Esophagus muscularis mucosa (tissue), 4 donors: ENCODE measurements at places on chromosomes 3 and 15.
A peak's percentile ranks its signal among the peaks of the same experiment; 100 is the strongest.

DNA sequence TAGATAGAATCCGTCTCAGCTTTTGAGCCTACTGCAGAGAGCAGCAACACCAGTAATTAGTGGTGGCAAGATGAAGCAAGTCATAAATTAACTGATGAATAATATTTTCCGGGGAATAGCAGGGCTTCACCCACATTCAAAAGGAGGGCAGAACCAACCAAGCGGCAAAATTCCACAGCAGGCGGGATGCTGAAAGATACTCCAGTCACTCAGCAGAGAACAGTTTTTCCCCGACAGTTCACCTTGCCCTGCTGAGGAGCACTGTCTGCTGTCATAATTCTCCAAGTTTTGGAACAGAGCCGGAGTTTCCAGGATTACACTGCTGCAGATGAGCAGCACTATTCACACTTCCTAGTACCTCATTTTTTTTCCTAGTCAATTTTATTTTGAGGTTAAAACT is 274.7 kb downstream of the CD47 start:
- no peak for DNase-seq

GRCh38 chr15:79172032-79172481 is 81.5 kb upstream of the RASGRF1 start:
- DNase-seq: no peak

DNA sequence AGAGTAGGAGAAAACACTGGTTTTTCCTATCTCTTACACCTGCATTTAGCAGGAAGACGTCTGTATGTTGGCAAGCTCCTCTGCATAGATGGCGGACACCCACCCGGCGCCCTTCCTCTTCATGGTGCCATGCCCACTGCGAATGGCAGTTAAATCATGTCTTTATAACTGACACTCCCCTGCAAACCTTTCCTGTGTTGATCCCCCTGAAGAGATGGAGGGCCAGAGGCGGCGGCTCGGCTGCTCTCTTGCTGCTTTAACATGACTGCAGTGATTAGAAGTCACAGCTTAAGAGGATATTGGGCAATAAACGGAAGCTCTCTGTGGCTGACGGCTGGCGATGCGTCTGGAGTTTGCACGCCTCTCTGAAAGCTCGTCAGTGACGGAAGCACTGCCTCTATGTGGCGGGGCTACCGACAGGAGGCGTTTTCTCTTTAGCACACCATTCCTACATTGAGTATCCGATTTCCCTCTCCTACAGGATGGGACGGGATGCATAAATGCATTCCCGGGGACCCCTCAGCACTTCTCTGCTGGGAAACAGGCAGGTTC is 25.5 kb upstream of the SNRPA1 start:
- DNase-seq: no peak

DNA sequence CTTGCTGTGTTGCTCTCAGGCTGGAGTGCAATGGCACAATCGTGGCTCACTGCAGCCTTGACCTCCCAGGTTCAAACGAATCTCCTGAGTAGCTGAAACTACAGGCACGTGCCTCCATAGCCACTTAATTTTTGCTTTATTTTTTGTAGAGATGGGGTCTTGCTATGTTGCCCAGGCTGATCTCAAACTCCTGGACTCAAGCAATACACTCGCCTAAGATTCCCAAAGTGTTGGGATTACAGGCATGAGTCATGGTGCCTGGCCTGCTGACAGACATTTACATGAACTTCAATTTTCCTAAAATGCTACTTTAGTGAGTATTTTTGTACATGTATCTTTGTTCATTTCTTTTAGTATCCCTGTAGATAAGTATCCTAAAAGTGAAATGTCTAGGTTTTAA is 132.3 kb downstream of the SUCLG2 start:
- no peak for DNase-seq

DNA sequence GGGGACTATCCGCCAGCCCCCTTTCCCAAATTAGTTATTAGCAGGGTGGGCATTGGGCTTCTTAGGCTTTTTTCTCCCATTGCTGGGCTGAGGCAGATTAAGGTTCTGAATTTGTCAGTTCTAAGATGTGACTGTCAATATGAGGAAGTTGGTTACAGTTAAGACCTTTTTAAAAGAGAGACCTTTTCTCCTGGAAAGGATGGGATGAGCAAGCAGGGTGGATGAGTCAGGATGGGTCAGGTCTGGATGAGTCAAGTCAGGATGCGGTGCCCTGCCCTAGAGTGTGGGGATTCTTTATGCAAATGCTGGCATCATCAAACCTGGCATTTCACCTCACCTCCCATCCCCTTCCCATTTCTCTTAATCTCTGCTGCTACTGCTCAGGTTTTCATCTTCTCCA is 1.9 kb downstream of the AEN start:
- DNase-seq: no peak

DNA sequence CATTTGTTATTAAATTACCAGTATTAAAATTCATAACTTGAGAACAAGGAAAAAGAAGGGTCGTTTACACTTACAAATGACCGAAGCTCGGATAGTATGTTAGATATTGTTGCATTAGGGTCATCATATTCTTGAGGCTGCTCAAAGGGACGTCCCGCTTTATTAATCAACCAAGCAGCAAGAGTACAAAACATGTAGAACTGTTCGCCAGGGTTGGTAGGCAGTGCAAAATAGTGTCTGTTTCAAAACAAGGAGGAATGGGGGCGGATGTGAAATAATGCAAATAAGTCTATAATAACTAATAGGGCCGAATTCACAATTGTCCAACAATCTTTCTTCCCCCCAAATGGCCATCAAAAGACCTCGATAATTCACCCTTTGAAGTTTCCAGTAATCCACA is 2.9 kb downstream of the IFT57 start:
- DNase-seq: no peak

DNA sequence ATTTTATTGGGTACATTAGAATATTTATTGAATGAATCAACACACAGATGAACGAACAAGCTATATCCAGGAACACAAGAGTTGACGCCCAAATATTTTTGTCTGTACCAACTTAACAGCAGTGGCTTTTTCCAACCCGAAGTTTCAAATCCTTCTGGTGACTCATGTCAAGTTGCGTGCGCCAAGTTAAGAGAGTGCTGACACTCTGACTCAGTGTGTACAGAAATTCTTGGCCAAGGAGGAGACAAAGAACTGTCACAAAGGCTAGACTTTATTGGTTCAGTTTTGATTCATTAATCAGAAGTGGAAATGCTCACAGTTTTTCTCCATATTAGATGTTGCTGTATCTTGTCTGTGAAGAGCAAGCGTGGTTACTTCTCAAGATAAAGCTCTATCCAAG is 59.6 kb upstream of the TSC22D2 start:
- no peak for DNase-seq

GRCh38 chr3:53616321-53616720 is 121.9 kb downstream of the CACNA1D start:
- peak; percentile 78 for DNase-seq

GRCh38 chr15:71677766-71678165 is 132.6 kb upstream of the NR2E3 start:
- no peak for DNase-seq

GRCh38 chr3:157026091-157026490 is 133.9 kb downstream of the CCNL1 start:
- DNase-seq: no peak

- DNase-seq: no peak
Observed at GRCh38 chr15:60396100-60396499, 1.7 kb downstream of the ANXA2 start.

DNA sequence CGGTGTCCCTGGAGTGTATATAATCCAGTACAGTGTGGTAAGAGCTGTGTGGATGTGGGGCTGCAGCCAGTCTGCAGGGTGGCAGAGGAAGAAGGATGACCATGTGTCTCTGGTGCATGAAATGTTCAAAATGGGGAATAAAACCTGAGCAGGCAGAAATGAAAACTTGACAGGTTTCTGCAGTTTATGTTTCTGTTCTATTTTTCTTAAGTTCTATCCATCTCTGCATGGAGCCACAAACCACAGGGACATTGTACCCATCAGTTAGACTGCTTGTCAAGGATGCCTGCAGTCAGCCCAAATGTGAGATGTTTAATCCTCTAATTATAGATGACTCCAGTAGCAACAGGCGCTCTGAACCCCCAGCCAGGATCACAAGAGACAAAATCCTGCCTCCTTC is 216.7 kb downstream of the IL20RB start:
- no peak for DNase-seq

DNA sequence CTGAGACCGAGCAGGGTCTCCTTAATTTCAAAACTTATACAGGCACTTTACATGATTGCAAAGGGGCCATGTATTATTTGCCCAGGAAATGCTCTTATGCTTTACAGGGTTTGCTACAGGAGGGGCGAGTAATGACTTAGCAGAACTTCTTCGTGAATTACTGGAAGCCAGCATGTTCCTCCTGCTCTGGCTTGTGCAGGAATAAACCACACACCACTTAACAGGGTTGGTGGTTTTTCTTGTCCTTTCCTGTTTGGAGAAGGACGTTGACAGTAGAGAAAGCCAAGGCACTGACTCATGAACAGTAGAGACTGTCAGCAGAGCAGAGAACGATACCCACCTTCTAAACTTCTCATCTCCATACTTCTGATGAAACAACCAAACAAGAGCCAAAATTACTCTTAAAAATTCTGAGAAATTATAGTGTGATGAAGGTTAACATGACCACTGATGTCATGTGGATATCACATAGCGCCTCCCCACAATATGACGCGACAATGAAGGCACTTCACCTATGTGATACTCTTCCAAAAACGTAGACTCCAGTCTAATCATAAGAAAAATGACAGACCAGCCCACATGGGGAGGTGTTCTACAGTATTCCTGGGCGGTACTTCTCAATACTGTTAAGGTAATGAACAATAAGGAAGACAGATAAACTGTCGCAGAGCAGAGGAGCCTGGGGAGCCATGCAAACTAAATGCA is 24.7 kb upstream of the MCTP2 start:
- DNase-seq: no peak

DNA sequence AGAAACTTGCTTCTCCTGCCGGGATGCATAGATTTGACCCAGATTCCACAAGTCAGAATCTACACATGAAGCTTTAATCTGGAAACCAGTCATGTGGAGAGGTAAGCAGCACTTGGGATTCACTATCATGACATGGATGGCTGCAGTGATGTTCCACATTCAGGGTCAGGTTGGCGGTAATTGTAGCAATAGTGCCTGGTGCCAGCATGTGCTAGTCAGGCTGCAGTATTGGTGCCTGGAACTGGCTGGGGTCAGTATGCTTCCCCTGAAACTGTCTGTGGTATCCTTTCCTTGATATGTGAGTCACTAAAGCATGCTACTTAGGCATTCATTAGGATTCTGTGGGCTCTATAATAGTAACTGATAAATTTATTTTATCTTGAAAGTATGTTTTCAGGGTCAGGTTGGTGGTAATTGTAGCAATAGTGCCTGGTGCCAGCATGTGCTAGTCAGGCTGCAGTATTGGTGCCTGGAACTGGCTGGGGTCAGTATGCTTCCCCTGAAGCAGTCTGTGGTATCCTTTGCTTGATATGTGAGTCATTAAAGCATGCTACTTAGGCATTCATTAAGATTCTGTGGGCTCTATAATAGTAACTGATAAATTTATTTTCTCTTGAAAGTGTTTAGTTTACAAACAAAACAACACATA is 1439.2 kb downstream of the ZPLD1 start:
- DNase-seq: no peak

DNA sequence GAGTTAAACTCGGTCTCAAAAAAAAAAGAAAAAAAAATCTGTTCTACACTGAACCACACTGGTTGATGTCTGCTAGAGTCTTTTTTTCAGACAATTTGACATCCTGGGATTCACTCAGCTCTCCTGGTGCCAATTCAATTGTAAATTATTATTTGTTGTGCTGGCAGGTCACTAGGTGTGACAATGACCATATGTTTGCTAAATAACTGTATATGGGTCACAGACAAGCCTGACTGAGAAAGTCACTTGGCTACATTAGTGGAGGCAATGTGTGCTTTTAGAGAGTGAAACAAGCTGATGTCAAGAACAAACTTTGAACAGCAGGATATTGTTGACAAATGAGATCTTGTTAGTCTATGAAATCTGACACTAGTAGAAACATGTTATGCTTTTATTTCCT is 1379.1 kb downstream of the ZPLD1 start:
- DNase-seq: no peak

- DNase-seq: no peak
Observed at GRCh38 chr3:4401441-4401840, 65.6 kb downstream of the SUMF1 start.

GRCh38 chr3:101036676-101037075 is 43.5 kb upstream of the ABI3BP start:
- no peak for DNase-seq

GRCh38 chr15:45862034-45862433 is 227.2 kb downstream of the SQOR start:
- DNase-seq: no peak

DNA sequence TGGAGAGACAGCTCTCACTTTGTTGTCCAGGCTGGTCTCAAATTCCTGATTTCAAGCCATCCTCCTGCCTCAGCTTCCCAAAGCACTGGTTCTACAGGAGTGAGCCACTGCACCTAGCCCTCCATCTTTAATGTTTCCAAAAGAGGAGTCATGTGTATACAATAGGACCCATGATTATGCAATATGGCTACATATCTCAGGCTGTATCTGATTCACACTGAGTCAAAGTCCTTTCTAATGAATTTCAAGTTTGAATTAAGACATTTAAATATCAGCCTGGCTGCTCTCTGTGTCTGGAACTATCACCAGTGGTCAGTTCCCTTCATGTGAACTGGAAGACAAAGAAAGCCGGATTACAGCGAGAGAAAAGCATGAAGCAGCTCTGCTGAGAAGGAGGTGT is 90.5 kb downstream of the MINAR1 start:
- no peak for DNase-seq

DNA sequence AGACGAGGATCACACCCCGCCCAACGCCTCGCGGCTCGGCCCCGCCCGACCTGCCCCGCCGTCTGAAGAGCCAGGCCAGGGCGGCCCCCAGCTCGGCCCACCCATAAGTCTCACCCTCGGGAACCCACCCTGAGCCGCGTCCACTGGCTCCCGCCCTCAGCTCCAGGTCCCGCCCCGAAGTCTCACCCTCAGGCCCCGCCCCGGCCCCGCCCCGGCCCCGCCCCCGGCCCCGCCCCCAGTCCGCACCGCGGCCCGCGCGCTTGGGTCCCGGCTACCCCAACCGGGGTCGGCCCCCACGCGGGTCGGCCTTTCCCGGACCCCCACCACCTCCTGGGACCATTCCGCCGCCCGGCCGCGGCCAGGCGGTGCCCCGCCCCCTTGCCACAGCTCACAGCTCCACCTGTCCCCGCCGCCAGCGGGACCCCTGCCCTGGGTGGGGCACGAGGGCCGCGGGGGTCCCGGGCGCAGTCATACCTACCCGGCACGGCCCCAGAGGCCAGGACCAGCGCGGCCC is 489 bp downstream of the CSPG5 start:
- DNase-seq: no peak

- no peak for DNase-seq
Observed at GRCh38 chr15:89794627-89795241, 18.6 kb downstream of the MESP2 start.

DNA sequence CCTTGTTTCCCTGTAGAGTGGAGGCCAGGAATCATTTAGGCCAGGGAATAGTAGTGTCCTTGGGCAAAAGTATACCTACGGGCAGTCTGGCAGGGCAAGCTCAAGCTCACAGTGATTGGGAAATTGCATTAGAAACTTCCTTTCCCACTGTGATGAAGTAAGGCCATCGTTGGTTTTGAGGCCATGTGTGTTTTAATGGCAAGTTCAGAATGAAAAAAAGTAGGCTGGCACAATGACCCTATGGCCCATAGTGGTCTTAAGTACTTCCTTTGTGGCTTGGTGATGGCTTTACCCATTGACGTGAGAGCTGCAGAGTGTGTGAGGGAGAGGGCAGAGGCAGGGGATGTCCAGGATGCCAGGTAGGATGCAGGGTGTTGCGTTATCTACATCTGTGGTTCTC is 28.8 kb downstream of the LIMD1 start:
- DNase-seq: no peak
